ENCODE measurements at places on chromosomes 1 and 21.

- DNase-seq, result no peak
Observed at GRCh38 chr1:111611986-111612385, 7.6 kb upstream of the RAP1A start.

DNA sequence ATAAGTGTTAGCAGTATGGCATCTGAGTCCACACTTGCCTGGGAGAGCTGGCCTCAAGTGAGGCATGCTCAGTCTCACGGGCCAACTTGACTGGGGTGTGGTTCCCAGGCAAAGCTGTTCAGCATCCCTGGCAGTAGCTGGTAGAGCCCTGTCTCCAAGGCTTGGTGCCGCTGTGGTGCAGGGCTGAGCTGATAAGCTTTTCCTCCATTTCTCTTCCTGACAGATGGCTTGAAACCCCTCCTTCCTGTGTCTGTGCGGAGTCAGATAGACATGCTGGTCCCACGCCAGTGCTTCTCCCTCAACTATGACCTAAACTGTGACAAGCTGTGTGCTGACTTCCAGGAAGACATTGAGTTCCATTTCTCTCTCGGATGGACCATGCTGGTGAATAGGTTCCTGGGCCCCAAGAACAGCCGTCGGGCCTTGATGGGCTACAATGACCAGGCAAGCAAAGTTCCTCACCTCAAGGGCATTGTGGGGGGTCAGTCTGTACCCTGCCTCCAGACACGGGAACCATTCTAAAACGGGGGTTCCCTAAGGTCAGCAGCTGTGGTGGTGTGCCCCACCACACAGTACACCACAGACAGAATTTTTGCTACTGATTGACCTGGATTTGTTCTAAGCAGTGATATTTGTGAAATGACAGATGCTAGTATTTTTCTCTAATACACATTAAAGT lies 13.7 kb upstream of the MIIP start:
- DNase-seq, result no peak

GRCh38 chr1:54476530-54477109 lies 70.4 kb upstream of the SSBP3 start:
- no peak for DNase-seq

DNA sequence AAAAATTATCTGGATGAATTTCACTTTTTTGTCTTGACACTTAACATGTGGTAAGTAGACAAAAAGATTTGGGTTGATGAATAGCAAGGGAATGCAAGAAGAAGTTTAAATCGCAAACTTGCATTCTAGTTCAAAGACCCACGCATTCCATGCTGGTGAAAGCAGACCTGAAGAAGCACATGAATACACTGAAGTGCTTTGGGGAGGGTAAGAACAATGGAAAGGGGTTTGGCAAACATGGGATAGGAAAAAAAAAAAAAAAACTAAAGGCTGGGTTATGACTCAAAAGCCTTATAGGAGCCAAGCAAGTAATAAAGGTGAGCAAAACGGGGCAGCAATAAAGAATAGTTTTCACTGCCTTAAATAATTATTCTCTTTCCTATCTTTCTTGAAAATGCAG lies 450.2 kb downstream of the LMO4 start:
- DNase-seq, result no peak

- no peak for DNase-seq
Observed at GRCh38 chr1:210438928-210439841, 110.5 kb downstream of the HHAT start.

DNA sequence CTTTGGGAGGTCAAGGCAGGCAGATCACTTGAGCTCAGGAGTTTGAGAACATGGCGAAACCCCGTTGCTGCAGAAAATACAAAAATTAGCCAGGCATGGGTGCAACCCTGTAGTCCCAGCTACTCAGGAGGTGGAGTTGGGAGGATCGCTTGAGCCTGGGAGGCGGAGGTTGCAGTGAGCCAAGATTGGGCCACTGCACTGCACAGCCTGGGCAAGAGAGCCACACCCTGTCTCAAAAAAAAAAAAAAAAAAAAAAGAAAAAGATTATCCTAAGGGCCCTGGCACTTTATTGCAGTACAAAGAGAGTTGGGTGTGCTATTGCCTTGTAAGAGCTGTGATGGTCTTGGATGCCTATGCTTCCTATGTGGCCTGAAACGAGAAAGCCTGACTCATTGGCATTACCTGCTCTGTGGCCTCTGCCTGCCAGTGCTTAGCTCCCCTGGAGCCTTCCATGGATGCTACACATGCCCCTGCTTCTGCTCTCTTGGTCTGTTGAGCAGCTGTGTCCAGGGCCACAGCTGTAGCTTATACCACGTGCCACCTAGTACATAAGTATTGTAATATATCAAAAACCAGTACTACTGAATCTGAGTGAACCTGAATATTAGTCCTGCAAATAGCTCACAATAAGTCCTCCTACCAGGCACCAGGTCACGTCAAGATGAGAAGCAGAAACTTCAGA lies 45.8 kb downstream of the DNAJC6 start:
- no peak for DNase-seq

GRCh38 chr1:36248250-36248894 lies 24.1 kb downstream of the THRAP3 start:
- DNase-seq, result no peak

- DNase-seq, result no peak
Observed at GRCh38 chr1:2607641-2608091, 21.1 kb downstream of the PRXL2B start.

GRCh38 chr1:245807306-245807705 lies 652.5 kb downstream of the KIF26B start:
- DNase-seq, result no peak
